ENCODE measurements at places on chromosomes 1 and 21. TPM values are rescaled to one million over a fixed set of nuclear protein-coding genes. Genes with fewer than 3 reads are reported as not detected.

- DNase-seq: peak; percentile 62
- no peaks in the 10 kb centered on the region for H3K27me3 ChIP-seq
- H3K27ac ChIP-seq: no peak overlapping the region
These were observed 55.9 kb downstream of the SEC16B start for GRCh38 chr1:177913762-177914540.

DNA sequence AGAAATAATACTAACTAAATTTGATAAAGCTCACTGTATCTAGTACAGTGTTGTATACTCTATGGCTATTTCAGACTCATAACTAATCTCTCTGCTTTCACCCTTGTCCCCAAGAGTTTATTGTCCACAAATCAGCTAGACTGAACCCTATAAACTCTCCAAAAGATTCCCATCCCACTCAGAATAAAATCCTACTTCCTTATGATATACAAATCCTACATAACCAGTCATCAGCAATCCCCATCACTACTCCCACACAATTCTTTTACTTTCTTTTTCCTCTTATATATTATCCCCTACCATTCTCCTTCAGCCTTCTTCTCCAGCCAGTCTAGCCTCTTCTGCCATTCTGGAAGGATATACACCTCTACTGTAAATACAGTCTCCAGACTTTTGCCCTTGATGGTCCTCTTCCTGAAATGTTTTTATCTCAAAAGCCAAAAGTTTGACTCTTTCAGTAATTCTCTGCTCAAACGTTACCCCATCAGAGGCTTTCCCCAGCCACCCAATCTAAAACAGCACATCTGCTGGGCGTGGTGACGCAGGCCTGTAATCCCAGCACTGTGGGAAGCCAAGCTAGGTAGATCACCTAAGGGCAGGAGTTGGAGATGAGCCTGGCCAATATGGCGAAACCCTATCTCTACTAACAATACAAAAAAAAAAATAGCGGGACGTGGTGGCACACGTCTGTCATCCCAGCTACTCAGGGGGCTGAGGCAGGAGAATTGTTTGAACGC lies 41.6 kb downstream of the ABL2 start:
- no peak for DNase-seq
- H3K4me1 ChIP-seq: peaks cover 13% of the 10 kb centered on the region
- H3K27ac ChIP-seq: no peak overlapping the region
- H3K27me3 ChIP-seq: no peaks in the 10 kb centered on the region

- no peak overlapping the region for H3K27ac ChIP-seq
- H3K4me1 ChIP-seq: peaks cover 15% of the 10 kb centered on the region
- H3K27me3 ChIP-seq: peaks cover 6% of the 10 kb centered on the region
- DNase-seq: no peak
- H3K4me3 ChIP-seq: no peak overlapping the region
These were observed 113.9 kb downstream of the GRIK3 start for GRCh38 chr1:36920371-36920770.

DNA sequence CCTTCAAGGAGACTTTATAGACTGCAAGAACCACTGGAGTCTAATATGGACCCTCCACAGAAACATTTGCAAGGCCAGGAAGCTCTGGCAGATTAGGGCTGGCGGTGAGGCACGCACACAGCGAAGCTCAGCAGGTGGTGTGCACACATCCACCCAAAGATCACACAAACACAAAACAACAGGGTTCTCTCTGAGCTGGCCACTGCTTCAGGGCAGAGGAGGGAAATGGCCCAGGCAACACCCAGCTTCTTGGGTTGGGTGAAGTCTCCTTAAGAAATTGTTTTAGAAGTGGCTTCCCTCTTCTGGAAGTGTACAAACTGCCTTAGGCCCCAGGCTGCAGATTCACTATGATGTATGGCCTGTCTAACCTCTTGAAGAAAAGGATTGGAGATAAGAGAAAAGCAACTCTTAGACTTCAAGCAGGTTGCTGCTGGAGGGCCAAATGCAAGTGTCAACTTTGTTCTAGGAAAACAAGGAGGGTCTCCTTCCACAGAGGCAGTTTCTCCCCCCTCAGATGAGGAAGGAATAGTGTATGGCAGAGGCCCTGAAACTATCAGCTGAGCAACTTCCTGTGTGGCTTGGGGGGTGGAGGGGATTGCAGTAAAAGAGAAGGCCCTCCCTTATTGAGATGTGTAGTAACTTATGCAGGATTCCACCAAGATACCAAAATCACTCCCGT lies 2.0 kb downstream of the RCSD1 start:
- DNase-seq: no peak
- no peak overlapping the region for H3K4me3 ChIP-seq
- peaks cover 45% of the 10 kb centered on the region for H3K4me1 ChIP-seq

DNA sequence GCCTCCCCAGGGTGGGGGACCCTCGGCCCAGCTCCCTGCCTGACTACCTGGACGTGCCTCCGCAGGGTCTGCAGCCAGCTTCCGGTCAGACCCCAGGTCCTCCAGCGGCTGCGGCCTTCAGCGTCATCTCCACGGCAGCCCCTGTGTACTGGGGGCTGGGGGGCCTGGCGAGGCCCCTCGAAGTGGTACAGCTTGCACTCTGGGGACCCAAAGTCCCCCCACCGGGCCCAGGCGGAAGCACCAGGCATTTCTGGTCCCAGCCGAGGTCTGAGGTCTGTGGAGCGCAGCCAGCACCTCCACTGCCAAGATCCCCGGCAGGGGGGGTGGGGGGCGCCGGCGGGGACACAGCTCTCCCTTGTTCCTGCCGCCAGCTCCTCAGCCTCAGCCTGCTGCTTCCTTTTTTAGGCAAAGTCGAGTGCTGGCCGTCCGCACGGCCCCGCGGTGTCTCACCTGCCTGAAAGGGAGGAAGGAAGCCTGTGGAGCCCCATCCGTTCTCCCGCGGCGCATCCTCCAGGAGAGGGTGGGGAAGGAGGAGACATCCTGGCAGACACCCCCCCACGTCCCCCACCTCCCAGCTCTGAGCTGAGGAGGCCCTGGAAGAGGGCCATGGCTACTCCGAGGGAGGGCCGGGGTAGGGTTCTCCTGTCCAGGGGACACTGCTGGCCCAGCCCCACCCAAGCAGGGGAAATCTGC lies 1.2 kb upstream of the VWA1 start:
- H3K27ac ChIP-seq: no peak overlapping the region
- H3K36me3 ChIP-seq: no peaks in the 10 kb centered on the region
- peaks cover 28% of the 10 kb centered on the region for H3K4me1 ChIP-seq

GRCh38 chr1:119647734-119648619 lies at the start of gene ZNF697:
Gene ZNF697 (minus strand): TSS chr1:119648266. CDS start chr1:119626100, 22,166 bp downstream.
- peaks cover 43% of the 10 kb centered on the region for H3K4me1 ChIP-seq
- peak within 1 kb of the TSS; percentile 64 for H3K27ac ChIP-seq
- peaks cover 15% of the 10 kb centered on the region for H3K27me3 ChIP-seq
- H3K4me3 ChIP-seq: peak within 1 kb of the TSS; percentile 91
- no peaks in the 10 kb centered on the region for H3K36me3 ChIP-seq

DNA sequence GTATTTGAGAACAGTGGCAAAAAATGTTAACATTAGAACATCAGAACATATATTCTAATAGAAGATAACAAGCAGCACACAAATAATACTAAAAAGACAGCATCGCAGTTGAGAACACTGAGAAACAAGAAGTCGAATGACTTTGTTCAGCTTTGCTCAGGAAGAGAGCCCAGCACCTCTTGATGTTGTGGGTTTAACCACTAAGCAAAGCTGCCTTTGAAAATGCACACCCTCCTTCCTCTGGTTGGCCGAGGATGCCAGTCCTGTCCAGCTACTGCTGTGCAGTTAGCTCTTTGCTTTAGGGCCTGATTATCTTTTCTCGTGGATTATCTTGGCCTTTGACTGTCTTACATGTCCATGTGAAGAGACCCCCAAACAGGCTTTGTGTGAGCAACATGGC lies 60.5 kb downstream of the SPATA46 start:
- H3K4me1 ChIP-seq: peaks cover 8% of the 10 kb centered on the region
- no peak overlapping the region for H3K27ac ChIP-seq
- H3K36me3 ChIP-seq: peaks cover 5% of the 10 kb centered on the region
- no peaks in the 10 kb centered on the region for H3K27me3 ChIP-seq

GRCh38 chr1:44086692-44087474 lies 31.7 kb upstream of the KLF17 start:
- H3K27me3 ChIP-seq: 0 out of 2 replicates have a peak, but pooled peaks cover 5% of the 10 kb centered on the region
- no peak overlapping the region for H3K4me3 ChIP-seq
- H3K4me1 ChIP-seq: peaks cover 26% of the 10 kb centered on the region
- no peaks in the 10 kb centered on the region for H3K36me3 ChIP-seq
- no peak for DNase-seq
- no peak overlapping the region for H3K27ac ChIP-seq

- no peak for DNase-seq
- no peaks in the 10 kb centered on the region for H3K36me3 ChIP-seq
- H3K27me3 ChIP-seq: peaks cover 74% of the 10 kb centered on the region
- H3K27ac ChIP-seq: peak within 1 kb of the TSS; percentile 50
- peaks cover 32% of the 10 kb centered on the region for H3K4me1 ChIP-seq
These were observed at the start of gene KCNJ10 for GRCh38 chr1:160069460-160070231. Gene KCNJ10 (minus strand): TSS chr1:160070160. CDS start chr1:160042532, 27,628 bp downstream.

DNA sequence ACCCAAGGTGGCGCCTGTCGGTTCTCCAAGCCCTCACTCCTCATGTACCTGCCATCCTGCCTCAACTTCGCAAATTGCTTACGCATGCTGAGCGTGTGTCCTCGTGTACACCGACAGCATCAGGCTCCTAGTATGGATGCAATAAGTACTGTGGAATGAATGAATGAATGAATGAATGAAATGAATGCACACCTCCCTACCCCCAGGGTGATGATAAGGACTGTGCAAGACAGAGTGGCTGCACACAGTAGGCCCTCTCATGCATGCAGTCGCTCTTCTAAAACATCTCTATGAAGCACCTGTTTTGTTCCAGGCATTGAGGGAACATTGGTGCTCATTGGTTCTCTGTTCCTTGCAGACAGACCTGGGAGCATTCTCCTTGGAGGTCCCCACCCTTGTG lies 49.8 kb upstream of the H6PD start:
- no peak for DNase-seq
- peaks cover 19% of the 10 kb centered on the region for H3K36me3 ChIP-seq
- H3K27ac ChIP-seq: no peak overlapping the region
- peaks cover 14% of the 10 kb centered on the region for H3K27me3 ChIP-seq
- 0 out of 2 replicates have a peak overlapping the region, but pooled peaks have one; percentile 12 for H3K4me3 ChIP-seq
- peaks cover 47% of the 10 kb centered on the region for H3K4me1 ChIP-seq

GRCh38 chr1:117656202-117656641 lies 50.4 kb downstream of the TENT5C start:
- peaks cover 2% of the 10 kb centered on the region for H3K36me3 ChIP-seq
- no peak for DNase-seq
- no peak overlapping the region for H3K27ac ChIP-seq
- H3K4me3 ChIP-seq: no peak overlapping the region
- H3K27me3 ChIP-seq: no peaks in the 10 kb centered on the region

GRCh38 chr1:226233806-226234205 lies 10.3 kb downstream of the MIXL1 start:
- H3K4me3 ChIP-seq: no peak overlapping the region
- H3K27me3 ChIP-seq: no peaks in the 10 kb centered on the region
- DNase-seq: no peak

GRCh38 chr1:51661081-51661518 lies 44.2 kb downstream of the OSBPL9 start:
- peaks cover 12% of the 10 kb centered on the region for H3K4me1 ChIP-seq
- no peak overlapping the region for H3K4me3 ChIP-seq
- no peak for DNase-seq

DNA sequence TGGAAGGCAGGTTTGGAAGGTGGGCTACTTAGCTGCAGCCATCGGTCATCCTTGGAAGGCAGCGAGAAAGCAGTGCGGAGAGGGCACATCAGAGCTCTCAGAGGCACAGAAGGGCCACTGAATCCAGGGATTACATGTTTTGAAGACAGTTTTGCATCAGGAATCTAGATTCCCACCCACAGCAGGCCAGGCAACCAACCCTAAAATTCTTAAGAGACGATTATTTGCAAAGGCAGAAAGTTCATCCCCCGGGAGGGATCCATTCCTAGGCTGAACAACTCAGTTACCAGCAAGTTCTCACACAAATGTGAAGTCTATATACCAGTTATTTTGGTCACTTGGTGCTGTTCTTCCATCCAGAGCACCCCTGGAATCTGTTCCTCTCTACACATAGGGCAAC lies 457.3 kb upstream of the VAMP3 start:
- no peak overlapping the region for H3K4me3 ChIP-seq
- H3K36me3 ChIP-seq: no peaks in the 10 kb centered on the region
- no peaks in the 10 kb centered on the region for H3K27me3 ChIP-seq
- no peak for DNase-seq
- no peak overlapping the region for H3K27ac ChIP-seq

GRCh38 chr1:29541631-29542030 lies 305.3 kb downstream of the PTPRU start:
- DNase-seq: no peak
- no peak overlapping the region for H3K27ac ChIP-seq
- H3K4me1 ChIP-seq: no peaks in the 10 kb centered on the region
- no peaks in the 10 kb centered on the region for H3K36me3 ChIP-seq

GRCh38 chr1:1788646-1789431 lies 10.6 kb upstream of the NADK start:
- H3K4me3 ChIP-seq: no peak overlapping the region
- H3K27ac ChIP-seq: peak overlapping the region; percentile 39
- no peaks in the 10 kb centered on the region for H3K27me3 ChIP-seq
- 0 out of 2 replicates have a peak, but pooled peaks cover 2% of the 10 kb centered on the region for H3K4me1 ChIP-seq

- H3K4me3 ChIP-seq: no peak overlapping the region
- peak; percentile 24 for DNase-seq
- H3K27ac ChIP-seq: no peak overlapping the region
- no peaks in the 10 kb centered on the region for H3K4me1 ChIP-seq
- H3K27me3 ChIP-seq: no peaks in the 10 kb centered on the region
These were observed 1695.3 kb downstream of the BRINP3 start for GRCh38 chr1:188782220-188782841.

DNA sequence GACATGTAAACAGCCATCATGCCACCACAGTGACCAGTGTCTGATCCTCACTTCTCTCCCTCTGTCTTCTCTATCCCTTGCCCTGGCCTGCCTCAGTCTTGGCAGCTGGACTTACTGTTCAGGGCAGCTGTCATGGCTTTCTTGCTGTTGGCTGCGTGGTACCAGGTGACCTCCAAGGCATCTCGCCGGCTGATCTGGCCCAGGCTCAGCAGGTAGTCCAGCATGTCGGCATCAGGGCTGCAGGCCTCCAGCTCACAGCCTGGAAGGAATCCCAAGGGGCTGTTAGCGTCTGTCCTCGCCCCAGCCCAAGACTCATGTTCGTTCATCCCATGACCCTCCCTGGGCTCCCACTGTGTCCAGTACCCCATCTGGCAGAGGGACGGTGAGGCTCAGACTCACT lies 3.6 kb downstream of the FAM151A start:
- no peaks in the 10 kb centered on the region for H3K36me3 ChIP-seq
- DNase-seq: no peak
- no peaks in the 10 kb centered on the region for H3K27me3 ChIP-seq
- peaks cover 6% of the 10 kb centered on the region for H3K4me1 ChIP-seq

NCAM2 gene
- total RNA-seq: 0.64 TPM

SPRR5 gene
- total RNA-seq: not detected

RNF2 gene
- 47.8 TPM for total RNA-seq

CFAP141 gene
- total RNA-seq: not detected

TFF3 gene
- 2.9 TPM for total RNA-seq

MSH4 gene
- 0.30 TPM for total RNA-seq

RXRG gene
- total RNA-seq: not detected

RSPH1 gene
- total RNA-seq: 0.30 TPM

HES5 gene
- 0.21 TPM for total RNA-seq

CHIT1 gene
- total RNA-seq: 0.15 TPM

TRABD2B gene
- 10.8 TPM for total RNA-seq

COA7 gene
- total RNA-seq: 43.7 TPM

RGS16 gene
- 10.2 TPM for total RNA-seq
